ENCODE measurements at places on chromosomes 13 and 19.

DNA sequence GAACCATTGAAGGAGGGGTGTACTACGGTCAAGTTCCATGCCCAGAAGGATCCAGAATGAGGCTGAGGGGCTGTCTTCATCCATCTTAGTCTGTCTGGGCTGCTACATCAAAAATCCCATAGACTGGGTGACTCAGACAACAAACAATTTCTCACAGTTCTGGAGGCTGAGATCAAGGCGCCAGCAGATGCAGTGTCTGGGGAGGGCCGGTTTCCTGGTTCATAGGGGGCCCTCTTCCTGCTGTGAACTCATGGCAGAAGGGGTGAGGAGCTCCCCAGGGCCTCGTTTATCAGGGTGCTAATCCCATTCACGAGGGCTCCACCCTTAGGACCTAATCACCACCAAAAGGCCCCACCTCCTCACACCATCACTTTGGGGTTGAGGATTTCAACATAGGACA, 14.7 kb upstream of the KCTD15 start:
- DNase-seq = no peak

- DNase-seq = no peak
Measured at GRCh38 chr19:17524651-17525050, 13.2 kb downstream of the PGLS start.

- DNase-seq = no peak
Measured at GRCh38 chr13:32629313-32629712, 43.1 kb downstream of the PDS5B start.

- DNase-seq = no peak
Measured at GRCh38 chr19:48385461-48386087, 5.8 kb downstream of the KDELR1 start.

DNA sequence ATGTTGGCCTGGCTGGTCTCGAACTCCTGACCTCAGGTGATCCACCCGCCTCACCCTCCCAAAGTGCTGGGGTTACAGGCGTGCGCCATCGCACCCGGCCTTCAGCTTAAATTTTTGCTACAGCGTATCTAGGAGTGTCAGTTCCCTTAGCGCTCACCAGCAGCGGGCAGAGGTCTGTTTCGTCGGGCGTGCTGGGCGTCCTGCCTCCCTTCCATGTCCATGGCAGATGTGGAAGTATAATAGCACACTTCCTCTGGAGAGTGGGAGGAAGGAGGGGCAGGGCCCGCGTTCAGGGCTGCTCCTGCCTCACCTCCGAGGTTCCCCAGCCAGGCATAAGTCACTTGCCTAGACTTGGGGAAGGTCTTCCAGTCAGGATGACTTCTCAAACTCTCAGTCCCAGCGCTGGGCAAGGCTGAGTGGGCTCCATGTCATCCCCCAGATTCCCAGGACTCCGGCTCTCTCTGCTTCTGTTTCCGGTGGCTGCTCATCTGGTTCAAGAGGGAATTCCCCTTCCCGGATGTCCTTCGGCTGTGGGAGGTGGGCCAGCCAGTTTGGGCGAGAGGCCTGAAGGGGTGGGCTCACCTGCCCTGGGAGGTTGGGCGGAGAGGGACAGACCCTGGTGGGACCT, 9.5 kb downstream of the IL4I1 start:
- no peak for DNase-seq

GRCh38 chr13:26012995-26013394, 38.8 kb downstream of the SHISA2 start:
- DNase-seq = no peak

DNA sequence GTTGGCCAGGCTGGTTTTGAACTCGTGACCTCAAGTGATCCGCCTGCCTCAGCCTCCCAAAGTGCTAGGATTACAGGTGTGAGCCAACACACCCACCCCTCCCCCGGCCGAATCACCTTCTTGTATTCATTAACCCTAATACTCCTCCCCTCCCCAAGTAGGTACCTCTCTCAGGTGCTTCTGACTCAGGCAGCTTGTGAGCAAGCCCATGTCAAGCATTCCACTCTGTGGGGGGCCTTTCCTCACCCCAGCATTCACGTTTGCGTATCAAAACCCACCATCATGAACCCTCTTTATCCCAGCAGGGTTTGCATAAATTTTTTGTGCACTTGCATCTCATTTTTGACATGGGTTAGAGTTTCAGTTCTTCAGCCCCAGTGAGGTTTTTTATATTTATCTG, 23.6 kb upstream of the RFXAP start:
- no peak for DNase-seq

- no peak for DNase-seq
Measured at GRCh38 chr13:80548915-80549314, 208.0 kb upstream of the SPRY2 start.

DNA sequence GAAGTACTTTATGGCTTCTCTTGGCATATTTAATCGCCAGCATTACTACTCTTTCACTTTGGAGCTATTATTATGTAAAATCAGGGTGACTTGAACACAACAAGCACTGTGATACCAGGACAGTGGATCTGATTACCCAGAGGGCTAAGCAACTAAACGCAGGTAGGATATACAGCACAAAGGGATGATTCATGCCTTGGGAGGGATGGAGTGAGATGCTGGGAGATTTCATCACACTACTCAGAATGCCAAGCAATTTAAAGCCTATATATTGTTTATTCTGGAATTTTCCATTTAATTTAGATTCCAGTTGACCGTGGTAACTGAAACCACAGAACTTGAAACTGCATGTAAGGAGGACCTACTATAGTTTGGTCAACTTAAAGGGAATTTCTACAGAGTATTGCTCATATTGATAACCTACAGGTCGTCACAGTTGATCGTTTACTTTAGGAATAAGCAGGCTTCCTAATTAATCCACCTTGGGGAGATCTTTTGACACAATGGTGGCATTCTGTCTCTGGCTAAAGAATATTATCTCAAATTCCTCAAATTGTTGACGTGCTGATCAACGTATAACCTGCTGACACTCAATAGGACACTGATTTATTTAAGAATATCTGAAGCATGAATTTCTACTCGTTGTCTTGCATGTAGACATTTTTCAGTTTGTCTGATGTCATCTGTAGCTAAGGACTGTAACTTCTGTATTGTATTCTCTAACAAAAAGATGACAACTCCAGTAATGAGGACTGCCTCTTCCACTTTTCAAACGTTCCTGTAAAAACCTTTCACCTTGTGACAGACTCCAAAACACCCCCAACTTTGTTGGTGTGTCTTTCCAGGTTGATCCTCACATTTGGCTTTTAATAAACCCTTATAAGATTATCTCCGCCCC, 254.2 kb downstream of the GPC5 start:
- no peak for DNase-seq

DNA sequence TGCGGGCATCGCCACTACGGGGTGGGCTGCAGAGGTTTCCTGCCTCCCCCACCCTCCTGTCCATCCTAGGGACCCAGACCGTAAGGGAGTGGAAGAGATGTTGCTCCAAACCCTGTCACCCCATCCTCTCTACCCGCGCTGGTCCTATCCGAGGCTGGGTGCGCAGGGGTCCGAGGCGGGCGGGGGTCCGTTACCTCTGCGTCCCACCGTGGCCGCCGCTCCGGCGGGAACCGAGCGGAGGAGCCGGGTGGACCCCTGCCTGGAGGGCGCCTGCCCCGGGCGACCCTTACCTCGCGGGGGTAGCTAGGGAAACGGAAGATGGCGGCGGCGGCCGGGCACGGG, at the start of gene DGKH:
DGKH (plus strand) TSS at position 307 of the 342 bp plus-strand sequence. CDS start 126 bp downstream, outside the sequence.
- no peak for DNase-seq

Measured in activated CD4-positive, alpha-beta T cell treated with anti-CD3 and anti-CD28 coated beads, Interleukin-2, amount 50 U/mL, for 4 hours (primary cell).